ENCODE measurements at places on chromosomes 2 and 18. TPM values are rescaled to one million over a fixed set of nuclear protein-coding genes. Genes with fewer than 3 reads are reported as not detected.

GRCh38 chr2:10041711-10042110, 1.6 kb upstream of the KLF11 start:
- no peak for DNase-seq

DNA sequence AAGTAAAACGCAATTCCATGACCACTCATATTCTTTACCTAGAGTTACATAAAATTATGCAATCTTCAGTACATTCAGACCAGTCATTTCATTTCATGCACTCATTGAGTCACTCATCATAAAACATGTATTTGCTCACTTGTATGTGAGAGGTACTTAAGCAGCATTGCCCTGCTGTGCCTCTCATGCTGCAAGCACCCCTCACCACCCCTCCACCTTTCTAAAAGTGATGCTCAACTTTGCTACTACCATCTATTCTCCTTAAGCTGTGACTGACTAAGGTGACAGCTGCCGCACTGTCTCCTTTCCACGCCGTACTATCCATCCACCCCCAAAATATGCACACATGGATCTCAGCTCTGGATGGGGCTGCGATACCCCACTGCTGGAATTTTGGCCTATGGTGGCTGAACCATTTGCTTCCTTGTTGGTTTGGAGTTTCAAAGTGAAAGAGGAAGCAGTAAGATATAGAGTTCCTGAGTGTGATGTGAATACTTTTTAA, 7.2 kb downstream of the ARHGAP25 start:
- DNase-seq, result no peak

- DNase-seq, result no peak
Observed at GRCh38 chr2:106080959-106081358, 113.1 kb downstream of the UXS1 start.

DNA sequence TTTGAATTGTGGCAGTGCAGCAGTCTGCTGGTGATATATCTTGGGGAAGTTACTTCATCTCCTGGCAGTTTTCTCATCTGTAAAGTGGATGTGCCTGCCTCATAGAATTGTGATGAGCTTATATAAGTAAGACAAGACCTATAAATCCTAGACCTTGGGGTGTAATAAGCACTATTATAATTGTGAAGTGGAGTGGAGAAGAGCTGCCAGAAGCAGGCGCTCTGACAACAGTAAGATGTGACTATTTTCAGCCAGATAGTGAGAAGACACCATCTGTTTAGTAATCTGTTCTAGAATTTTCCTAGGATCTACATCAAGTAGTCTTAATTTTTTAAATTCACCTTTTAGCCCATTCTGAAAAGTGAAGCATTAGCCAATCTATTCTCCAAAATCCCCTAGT, 85.6 kb upstream of the TSPYL6 start:
- DNase-seq, result no peak

- no peak for DNase-seq
Observed at GRCh38 chr2:118103951-118104940, 16.0 kb downstream of the INSIG2 start.

GRCh38 chr18:76943542-76944339, 121.4 kb downstream of the ZNF236 start:
- DNase-seq, result no peak

The RNF144A gene
- 4.9 TPM for total RNA-seq

The IL1F10 gene
- not detected for total RNA-seq

The COL6A3 gene
- total RNA-seq, result 200 TPM

DNA sequence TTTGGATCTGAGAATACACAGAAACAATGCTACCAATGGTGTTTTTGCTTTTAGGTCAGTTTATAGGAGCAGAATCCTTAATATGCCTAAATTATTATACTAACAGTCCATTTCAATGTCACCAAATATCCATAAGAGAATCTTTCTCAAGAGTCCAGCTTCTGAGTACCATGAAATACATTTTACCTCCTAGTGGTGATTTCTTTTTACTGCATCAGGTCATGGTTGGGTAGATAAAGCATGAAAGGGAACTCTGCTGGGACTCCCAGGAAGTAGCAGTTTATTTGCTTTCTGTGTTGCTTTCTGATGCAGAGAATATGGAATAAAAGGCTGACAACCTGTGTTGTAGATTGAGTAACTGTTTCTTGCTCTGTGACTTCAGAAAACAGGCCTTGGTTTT, 115.6 kb downstream of the PPP1R1C start:
- no peak for DNase-seq

The ZNF397 gene
- 7.9 TPM for total RNA-seq

The UGT1A6 gene
- not detected for total RNA-seq

DNA sequence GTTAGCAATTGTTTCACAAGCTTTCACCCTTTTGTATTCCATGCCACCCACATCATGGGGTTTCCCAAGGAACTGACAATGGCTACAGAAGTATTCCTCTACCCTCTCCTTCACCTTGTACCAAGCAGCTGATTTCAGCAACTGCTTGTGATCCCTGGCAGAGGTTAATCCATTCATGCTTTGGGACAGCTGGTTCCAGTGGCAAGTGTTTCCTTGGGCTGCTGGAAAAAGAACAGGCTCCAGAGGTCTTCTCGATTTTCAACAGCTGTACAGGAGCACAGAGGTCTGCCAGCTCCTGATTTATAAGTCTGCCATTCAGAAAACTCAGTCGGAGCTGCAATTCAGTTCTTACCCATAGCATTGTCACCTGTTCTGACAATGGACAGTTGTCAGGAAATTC, 239.2 kb upstream of the CWC22 start:
- DNase-seq, result no peak

DNA sequence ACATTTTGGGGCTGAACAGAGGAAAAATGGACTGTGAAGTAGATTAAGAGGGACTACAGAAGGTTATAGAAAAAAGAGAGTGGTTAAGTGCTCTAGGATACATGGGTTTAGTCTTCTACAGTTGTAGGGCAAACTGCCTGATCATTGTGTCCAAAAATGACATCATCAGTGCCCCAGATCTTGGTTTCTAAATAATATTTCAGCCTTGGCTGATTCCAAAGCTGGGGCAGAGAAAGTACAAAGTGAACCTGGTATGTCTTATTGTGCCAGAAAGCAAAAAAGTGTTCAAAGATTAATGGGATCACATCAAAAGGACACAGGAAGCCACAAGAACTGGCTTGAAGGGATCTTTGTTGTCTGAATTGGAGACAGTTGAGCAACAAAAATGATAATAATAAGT, 97.1 kb upstream of the ZNF521 start:
- DNase-seq, result no peak

The CXCR1 gene
- total RNA-seq, result not detected

DNA sequence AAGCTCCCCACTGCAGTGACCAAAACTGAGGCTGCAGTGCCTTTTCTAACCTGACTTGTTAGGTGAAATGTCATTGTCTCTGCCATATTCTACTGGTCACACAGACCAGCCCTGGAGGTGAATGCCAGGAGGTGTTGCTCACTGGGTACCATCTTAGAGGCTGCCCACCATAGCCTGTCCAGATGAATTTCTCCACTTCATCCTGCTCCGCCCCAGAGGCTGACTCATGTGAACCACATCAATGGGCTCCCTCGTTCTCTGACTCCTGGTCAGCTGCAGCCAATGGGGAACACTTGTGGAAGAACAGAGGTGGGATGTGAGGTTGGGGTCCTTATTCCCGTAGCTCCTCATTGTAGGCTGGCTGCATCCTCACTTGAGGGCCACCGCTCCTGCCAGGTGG, 3.4 kb upstream of the NARS1 start:
- peak; percentile 46 for DNase-seq

- DNase-seq, result no peak
Observed at GRCh38 chr2:237496428-237496827, 9.4 kb downstream of the MLPH start.

- DNase-seq, result no peak
Observed at GRCh38 chr2:60555783-60556139, 2.3 kb upstream of the BCL11A start.

DNA sequence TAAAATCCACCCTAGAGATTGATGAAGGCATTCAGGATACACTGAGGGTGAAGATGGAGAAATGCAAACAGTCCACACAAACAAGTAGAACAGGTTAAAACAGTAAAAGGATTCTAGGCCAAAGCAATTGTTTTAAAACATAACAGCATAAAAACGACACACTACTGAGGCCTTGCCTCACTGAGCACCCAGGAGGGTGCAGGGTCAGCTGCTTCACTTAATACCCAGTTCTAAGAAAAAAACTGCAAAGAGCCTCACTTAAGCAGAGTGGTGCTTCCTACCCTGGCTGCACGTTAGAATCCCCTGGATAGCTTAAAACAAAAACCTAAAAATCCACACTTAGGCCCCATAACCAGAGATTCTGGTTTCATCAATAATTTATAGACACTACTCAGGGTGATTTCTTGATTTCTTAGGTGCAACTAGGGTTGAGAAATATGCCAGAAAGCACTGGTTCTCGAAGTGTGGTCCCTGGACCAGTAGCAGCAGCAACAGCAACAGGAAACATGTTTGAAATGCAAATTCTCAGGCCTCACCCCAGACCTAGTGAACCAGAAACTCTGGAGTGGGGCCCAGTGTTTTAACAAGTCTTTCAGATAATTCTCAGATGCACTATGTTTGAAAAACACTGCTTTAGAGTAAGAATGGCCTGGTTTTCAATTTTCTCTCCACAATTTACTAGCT, 279.1 kb downstream of the ZEB2 start:
- no peak for DNase-seq

- DNase-seq, result no peak
Observed at GRCh38 chr2:69801745-69802290, 27.6 kb upstream of the GMCL1 start.

DNA sequence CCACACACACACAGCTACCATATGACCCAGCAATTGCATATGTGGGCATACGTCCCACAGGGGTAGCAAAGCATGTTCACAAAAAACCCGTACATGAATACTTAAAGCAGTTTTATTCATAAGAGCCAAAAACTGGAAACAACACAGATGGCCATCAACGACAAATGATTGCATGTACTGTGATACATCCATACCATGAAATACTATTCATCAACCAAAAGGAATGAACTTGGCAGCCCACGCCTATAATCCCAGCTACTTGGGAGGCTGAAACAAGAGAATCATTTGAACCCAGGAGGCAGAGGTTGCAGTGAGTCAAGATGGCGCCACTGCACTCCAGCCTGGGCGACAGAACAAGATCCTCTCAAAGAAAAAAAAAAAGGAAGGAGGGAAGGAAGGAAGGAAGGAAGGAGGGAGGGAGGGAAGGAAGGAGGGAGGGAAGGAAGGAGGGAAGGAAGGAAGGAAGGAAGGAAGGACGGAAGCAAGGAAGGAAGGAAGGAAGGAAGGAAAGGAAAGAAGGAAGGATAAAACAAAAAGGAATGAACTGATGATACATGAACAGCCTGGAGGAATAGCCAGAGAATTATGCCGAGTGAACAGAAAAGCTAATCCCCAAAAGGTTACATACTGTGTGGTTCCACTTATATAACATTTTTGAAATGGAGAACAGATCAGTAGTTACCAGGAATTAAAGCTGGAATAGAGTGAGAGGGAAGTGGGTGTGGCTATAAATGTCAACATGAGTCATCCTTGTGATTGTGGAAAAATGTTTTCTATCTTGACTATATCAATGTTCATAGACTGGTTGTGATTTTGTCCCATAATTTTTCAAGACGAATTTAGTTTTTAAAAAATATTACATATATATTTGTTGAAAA, 19.6 kb upstream of the YPEL5 start:
- DNase-seq, result peak; percentile 34

DNA sequence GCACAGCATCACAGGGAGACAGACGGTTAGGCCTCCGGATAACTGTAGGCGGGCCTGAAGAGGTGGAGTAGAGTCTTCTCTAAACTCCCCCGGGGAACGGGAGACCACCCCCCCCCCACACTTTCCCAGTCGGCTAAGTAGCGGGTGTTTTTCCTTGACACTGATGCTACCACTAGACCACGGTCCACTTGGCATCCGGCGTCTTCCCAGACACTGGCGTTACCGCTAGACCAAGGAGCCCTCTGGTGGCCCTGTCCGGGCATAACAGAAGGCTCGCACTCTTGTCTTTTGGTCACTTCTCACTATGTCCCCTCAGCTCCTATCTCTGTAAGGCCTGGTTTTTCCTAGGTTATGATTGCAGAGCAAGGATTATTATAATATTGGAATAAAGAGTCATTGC, 25.7 kb upstream of the NCL start:
- no peak for DNase-seq

GRCh38 chr18:45852631-45853030, 27.2 kb downstream of the SIGLEC15 start:
- no peak for DNase-seq

The CERS6 gene
- 23.4 TPM for total RNA-seq

DNA sequence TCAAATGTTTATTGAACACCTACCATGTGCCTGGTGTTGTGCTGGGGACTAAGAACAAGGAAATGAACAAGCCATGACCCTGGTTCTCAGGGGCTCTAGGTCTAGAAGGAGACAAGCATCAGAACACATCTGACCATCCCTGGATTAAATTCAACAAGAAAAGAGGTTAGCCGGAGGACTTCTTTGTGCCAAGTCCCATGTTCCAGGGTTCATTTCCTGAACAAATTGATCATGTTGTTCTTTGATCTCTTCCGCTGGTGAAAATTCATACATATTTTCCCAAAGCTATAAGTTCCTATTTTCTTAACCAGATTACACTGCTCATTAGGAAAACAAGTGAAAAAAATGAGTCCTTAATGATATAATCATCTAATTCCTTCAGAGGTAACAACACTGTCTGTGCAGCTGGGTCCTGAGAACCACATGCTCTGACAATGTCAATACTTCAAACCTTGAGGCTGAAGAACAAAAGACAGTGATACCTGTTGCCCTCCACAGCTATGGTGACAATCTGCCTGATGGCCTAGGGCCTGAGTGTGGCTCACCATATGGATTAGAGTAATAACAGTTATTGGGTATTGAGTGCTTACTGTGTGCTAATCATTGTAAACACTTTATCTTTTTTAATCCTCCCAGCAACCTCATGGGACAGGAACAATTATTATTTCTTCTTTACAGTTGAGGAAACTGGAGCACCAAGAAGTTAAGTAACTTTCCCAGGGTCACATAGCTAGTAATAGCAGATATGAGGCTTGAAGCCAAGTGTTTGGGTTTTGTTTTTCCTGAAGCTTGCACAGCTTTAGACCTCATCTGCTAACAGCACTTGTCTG, 24.6 kb upstream of the INO80C start:
- DNase-seq, result no peak

Data from astrocyte (in vitro differentiated cells and primary cell).